ENCODE measurements at places on chromosomes 6 and 20.

DNA sequence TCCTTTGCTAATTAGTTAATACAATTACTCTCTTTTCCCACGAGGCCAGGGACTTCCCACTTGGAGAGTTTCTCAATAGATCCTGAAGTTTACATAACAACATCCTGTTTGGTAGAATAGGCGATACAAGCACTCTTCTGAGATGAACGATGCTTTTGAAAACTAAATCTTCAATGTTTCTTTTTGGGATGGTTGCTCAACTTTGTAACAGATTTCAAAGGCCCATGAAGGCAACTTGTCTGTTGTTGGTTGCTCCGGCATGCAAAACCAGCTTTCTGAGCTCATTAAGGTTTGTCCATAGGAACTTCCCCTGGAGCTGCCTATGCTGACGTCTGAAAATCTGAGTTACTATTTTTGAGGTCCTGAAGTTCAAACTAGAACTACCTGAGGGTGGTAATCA lies 25.9 kb upstream of the ROS1 start:
- DNase-seq, result no peak

GRCh38 chr6:83974409-83975050 lies 59.0 kb upstream of the MRAP2 start:
- DNase-seq, result no peak

GRCh38 chr6:124539096-124539495 lies 423.1 kb upstream of the RNF217 start:
- no peak for DNase-seq

DNA sequence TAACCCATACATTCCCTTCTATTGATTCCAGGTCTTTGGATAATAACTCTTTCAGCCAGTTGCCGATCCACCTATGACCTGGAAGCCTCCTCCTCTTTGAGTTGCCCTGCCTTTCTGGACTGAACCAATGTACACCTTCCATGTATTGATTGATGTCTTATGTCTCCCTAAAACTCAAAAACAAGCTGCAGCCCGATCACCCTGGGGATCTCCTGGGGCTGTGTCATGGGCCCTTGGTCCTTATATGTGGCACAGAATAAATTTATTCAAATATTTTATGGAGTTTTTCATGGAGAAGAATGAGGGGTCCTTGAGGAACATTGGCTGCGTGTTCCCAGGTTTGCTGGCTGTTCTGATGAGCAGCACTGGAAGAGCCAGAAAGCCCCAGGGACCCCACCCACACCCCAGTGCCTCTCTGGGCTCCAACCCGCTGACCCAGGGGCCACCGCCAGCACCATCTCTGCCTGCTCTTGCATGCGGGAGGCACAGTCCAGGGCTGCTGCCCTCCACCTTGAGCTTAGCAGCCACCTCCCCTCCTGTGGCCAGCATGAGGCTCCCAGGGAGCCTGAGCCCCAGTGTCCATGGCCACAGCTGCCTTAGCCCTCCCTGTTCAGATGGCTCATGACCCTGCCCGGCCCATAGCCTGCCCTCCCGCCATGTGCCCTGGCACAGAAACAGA lies 36.5 kb upstream of the CST7 start:
- DNase-seq, result no peak

DNA sequence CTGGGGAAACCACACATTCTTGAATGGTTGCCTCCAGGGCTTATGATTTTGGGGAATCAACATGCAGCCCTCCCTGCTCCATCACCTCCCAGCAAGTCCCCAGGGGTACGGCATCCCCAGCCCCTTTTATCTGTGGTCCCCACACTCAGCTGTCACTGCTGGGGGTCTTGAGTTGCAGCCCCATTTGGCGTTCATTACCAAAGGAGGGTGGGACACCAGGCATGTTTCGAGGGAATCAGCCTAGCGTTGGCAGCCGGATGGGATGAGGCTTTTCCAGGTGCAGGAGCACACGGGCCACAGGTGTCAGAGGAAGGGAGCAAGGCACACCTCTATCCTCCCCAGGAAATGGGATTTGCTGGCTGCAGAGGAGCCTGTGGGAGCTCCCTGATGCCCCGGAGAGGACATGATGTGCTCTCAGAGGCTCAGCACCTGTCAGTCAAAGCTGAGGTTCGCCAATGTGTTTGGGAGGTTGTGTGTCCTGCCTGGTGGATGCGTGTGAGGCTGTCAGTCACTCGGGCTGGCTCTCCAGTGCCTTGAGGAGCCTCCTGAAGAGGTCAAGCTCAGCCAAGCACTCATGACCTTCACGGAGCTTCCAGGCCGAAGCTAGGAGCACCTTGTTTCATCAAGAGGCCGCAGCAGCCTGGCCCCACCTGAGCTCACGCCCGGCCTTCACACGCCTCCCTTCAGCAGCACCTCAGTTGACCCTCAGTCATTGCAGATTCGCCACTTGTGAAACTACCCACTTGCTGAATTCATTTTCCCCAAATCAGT lies 95.0 kb downstream of the ERMARD start:
- DNase-seq, result no peak

GRCh38 chr6:34243901-34244884 lies 4.6 kb downstream of the SMIM29 start:
- DNase-seq, result peak; percentile 44

DNA sequence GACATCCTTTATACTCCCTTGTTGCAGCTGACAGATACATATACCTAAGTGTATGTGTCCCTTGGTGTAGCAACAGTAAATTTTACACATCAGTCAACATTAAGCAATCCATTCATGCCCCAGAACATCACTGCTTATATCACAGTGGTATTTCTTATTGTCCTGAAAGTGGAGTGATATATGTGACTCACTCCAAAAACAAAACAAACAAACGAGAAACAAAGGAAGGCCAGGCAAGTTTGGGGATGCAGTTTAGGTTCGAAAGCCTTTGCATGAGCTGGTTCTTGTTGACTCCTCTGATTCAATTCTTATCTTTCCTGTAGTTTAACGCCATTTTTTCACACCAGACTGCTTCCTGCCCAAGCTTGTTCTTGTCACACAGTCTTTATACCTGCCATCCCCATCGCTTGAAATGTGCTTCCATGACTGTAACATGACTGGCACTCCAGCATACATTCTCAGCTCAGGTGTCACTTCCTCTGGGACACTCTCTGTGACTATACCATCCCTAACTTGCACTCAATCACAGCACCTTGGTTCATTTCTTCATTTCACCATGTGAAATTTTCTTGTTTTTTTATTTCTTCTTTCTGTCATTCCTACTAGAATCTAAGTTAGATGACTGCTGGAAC lies 125.0 kb upstream of the TSHZ2 start:
- DNase-seq, result no peak

- no peak for DNase-seq
Measured at GRCh38 chr6:124066946-124067552, 263.4 kb downstream of the NKAIN2 start.

GRCh38 chr6:138645976-138646640 lies 127.5 kb upstream of the CCDC28A start:
- DNase-seq, result no peak

DNA sequence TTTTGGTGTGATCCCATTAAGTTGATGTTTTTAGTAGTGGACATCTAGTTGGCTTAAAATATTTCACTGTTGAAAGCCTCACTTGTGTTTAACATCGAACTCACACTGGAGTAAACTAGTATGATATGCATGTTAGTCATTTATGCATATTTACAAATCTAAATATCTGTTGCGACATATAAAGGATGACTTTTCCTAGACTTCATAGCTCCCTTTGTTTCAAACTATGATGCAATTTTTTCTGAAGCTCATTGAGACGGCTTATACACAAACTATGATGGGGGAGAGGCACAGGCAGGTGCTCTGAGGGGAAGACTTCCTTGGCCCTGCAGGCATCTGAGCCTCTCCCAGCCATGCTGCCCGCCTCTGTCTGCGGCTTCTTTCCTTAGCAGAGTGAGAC lies 11.8 kb upstream of the FOXC1 start:
- DNase-seq, result no peak

- DNase-seq, result no peak
Measured at GRCh38 chr6:139361211-139361610, 13.2 kb downstream of the CITED2 start.

DNA sequence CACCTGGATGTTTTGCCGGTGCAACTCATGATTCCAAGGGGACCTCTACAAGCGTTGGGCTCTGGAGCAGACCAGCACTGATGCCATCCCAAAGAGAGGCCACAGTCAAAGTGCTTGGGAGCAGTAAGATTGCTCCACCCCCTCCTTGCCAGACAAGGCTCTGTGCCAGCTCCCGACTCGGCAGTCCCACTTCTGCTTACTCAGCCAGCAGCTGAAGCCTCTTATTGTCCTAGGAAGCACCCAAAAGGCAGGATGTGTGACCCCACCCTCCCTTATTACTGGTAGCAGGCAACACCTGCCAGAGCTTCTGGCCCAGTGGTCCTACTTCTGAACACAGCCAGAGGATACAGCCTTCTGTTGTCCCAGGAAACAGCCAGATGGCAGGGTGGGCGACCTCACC lies 614.2 kb downstream of the TENT5A start:
- no peak for DNase-seq

GRCh38 chr6:336159-337114 lies 44.1 kb downstream of the DUSP22 start:
- DNase-seq, result no peak

GRCh38 chr6:157438611-157439111 lies 57.7 kb downstream of the ZDHHC14 start:
- no peak for DNase-seq

DNA sequence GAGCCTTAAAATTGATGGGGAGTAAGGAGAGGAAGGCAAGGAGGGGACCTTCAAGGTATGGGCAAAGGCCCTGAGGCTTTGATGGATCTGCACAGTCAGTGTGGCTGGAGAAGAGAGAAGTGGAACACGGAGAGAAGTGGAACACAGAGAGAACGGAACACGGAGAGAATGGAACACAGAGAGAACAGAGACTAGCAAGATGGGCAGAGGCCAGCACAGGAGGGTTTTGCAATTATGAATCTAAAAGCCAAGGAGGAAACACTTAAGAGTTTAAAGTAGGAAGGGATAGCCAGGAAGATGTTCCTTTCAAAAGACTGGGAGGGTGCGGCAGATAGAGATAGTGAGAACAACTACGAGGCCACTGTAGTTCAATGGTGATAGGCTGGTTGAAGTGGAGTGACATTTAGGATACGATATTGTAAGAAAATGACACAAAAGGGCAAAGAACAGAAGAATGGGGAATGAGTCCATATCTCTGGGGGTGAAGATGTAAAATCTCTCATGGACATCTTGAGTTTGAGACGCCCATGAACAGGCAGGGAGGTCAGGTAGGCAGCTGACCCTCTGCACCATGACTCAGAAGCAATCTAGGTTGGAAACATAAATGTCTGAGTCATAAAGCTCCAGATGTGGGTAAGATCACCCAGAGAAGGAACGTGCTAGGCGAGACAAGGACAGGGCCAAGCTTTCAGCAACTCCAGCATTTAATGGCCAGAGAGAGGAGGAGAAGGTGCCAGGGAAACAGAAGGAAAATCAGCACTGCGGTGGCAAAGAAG lies 25.4 kb downstream of the ZMYND8 start:
- DNase-seq, result no peak

GRCh38 chr6:143774347-143774746 lies 68.8 kb upstream of the LTV1 start:
- no peak for DNase-seq

- no peak for DNase-seq
Measured at GRCh38 chr6:109105681-109106080, 10.4 kb downstream of the CEP57L1 start.

- DNase-seq, result no peak
Measured at GRCh38 chr20:11379257-11380011, 538.3 kb upstream of the BTBD3 start.

GRCh38 chr20:1331101-1331500 lies 2.2 kb upstream of the SDCBP2 start:
- no peak for DNase-seq

GRCh38 chr6:93183531-93183972 lies 235.8 kb downstream of the EPHA7 start:
- no peak for DNase-seq

DNA sequence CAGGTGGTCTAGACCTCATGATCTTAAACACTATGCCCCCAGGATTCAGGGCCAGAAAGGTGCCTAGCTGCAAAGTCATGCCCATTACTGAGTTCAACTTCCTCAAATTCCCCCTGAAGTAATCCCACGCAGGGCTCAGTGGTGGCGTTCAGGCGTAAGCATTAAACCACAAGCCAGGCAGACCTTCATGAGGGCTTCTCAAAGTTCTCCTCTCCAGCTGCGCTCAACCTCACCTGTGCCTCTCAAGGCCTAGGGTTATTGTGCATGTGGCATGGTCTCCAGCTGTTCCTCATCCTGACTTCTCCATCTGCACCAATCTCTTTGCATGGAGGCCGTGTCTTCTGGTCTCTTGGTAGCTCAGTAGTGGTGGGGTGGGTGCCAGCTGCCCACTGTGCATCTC lies 113.6 kb downstream of the TSHZ2 start:
- DNase-seq, result no peak

DNA sequence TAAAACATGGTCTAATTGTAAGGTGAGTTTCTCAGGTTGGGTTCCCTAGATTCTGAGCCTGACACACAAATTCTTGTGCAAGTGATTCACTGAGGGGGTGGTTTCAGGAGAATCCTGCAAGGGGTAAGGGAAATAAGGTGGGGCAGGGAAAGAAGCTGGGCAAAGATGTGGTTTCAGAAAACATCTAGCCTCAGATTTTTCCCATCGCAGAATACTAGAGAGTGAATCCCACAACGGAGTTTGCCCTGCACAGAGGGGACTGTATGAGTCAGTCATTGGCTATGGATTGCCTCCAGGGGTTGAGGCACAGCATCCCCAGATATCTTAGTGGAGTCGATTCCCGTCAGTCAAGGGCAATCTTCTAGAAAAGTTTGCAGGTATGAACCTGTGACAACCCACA lies 65.2 kb downstream of the PRL start:
- no peak for DNase-seq

GRCh38 chr6:75884822-75885221 lies 135.8 kb downstream of the MYO6 start:
- DNase-seq, result no peak

DNA sequence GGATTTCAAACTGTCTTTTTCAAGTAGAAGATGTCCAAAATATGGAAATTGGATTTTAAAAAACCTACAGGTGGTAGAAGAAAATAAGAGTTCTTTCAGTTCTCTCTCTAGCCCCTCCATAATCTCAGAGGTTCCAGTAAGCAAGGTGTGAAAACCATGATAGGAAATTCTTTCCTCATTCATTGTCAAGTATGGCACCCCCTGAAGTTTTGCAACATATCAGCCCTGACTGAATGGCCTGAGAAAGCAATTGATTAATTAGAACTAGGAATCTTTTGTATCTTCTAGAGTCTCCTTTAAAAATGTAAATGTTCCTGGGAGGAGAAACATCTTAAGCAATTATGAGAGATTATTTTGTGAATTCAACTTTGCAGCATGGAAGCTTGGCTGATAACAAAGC lies 198.7 kb upstream of the STXBP5 start:
- DNase-seq, result no peak
